ENCODE measurements at places on chromosomes 7 and 10.

- DNase-seq = no peak
These were observed 546.7 kb upstream of the ADARB2 start for GRCh38 chr10:2284071-2284470.

- DNase-seq = no peak
These were observed 249.6 kb downstream of the VTI1A start for GRCh38 chr10:112696592-112696991.

DNA sequence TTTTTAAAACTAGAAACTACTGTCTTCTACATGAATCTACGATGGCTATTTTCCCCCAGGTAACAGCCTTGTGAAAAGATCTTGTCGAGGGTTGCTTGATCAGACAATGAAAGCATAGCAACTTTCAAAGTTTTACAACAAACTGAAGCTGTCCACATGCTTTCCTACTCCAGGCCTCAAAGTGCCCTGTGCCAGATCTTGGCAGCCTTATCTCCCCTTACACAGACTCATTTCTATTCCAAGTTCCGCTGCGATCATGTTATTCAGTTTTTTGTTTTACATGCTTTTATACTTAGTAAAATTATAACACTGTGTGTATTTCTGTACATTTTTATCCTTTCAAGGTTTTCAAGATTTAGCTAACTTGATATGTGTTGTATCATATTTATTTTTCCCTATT, 661.7 kb upstream of the SORCS1 start:
- DNase-seq = no peak

GRCh38 chr10:107434201-107434600, 269.7 kb upstream of the SORCS1 start:
- no peak for DNase-seq

DNA sequence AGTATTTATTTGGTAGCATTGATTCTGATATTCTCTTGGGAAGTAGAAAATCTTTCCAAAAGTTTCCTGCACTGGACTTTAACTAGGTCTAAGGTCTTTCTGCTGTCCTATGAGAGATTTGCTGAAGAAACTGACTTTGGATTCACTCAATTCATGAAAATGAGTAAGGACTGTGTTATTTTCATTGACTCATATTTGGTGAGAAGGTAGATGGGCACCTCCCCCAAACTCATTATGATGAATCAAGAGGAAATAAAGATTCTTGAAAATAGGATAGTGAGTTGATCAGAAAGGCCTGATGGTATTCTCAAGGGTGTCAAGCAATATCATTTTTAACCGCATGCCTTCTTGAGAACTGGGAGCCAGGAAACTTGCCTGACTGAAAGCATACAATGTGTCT, 110.3 kb downstream of the RNF133 start:
- DNase-seq = no peak

DNA sequence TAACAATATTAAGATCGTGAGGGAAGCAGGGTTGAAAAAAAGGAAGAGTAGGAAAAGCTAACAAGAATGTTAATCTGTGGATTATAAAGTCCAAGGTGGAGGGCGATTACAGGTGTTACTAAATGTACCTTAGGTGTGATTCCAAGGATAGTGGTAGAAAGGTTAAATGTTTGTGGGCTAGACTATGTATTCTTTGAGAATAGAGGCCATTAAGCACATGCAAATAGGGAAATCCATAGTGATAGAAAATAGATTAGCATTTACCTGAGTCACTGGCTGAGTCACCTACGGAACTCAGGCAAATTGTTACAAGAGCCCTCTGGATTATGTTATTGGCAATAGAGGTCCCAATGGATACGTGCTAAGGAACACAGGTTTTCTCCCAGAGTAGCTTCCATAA, 9.0 kb downstream of the MGAM2 start:
- DNase-seq = no peak

Measured in NCI-H2171 (cell line).